Fibroblast of upper back skin (primary cell): ENCODE measurements at places on chromosomes 1 and 21.

GRCh38 chr1:232786845-232787455 lies 18.3 kb upstream of the MAP10 start:
- no peak for DNase-seq

GRCh38 chr1:7117399-7118281 lies 332.4 kb downstream of the CAMTA1 start:
- peak; percentile 92 for DNase-seq

- DNase-seq: no peak
Observed at GRCh38 chr1:78911956-78912880, 94.3 kb downstream of the ADGRL4 start.

GRCh38 chr1:44663417-44663816 lies 10.9 kb downstream of the TMEM53 start:
- DNase-seq: no peak

GRCh38 chr1:40795811-40796586 lies 12.4 kb downstream of the KCNQ4 start:
- DNase-seq: no peak

DNA sequence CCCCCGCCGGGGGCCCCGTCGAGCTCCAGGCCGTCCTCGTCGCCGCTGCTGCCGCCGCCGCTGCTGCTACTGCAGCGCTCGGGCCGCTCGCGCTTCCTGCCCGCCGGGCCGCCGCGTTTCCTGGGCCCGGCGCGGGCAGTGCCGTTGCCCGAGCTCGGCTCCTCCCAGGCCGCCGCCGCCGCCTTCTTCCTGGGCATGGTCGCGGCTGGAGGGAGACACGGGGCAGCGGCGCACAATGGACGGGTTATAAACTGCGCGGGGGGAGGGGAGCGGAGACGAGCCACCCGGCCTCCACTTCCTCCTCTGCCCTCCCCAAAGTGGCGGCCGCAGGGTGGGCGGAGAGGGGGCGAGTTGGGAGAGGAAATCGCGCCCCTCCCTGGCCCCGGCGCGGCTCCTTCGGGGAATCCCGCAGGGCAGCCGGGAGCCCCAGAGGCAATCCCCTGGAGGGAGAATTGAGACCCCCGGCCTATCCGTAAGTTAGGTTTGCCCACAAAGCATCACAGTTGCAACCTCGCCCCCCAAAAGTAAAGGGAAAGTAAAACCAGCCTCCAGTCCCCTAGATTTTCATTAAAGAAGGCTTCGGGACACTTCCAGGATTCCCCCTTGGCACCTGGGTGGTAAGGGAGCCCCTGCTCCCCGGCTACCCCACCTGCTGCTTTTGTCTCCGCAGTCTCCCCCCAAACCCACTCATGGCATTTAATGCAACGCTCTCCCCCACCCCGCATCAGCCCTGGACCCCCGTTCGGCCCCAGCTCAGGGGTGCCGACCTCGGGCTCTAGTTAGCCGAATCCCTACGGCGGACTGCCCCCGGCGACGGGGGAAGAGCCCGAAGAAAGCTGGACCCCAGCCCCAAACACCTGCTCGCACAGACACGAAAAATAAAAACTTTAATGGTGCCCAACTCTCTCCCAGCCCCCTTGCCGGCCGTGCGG lies 893 bp downstream of the RCC2 start:
- DNase-seq: peak; percentile 53

DNA sequence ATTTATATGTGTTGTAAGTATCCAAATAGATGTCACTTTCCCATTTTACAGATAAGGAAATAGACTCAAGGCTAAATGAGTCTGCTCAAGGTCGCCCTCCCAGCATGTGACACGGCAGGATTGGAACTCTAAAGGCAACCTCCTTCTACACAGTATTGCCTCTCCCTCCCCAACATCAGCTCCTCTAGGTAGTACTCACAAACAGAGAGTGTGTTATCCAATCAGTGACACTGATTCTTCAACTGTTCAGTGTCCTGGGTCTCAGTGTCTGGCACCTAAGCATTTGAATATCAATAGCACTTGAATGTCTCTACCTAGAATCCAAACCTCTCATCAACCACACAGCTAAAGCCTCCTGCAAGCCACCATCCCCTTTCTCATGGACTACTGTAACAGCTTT lies 87.1 kb downstream of the DAB1 start:
- no peak for DNase-seq

GRCh38 chr1:201928266-201928665 lies 18.1 kb downstream of the LMOD1 start:
- DNase-seq: no peak

- peak; percentile 10 for DNase-seq
Observed at GRCh38 chr1:54653036-54653435, 11.4 kb downstream of the MROH7 start.
